ENCODE measurements at places on chromosomes 12 and 14. TPM values are rescaled to one million over a fixed set of nuclear protein-coding genes. Genes with fewer than 3 reads are reported as not detected.

MIP gene
- not detected for total RNA-seq

PROX2 gene
- not detected for total RNA-seq

KRT81 gene
- 3,561 TPM for total RNA-seq

CYP46A1 gene
- total RNA-seq: 0.19 TPM

NEMF gene
- total RNA-seq: 31.0 TPM

MOK gene
- total RNA-seq: 25.5 TPM

AGAP2 gene
- total RNA-seq: 0.34 TPM

PSMC6 gene
- total RNA-seq: 132 TPM

CD163 gene
- total RNA-seq: not detected

ALG10B gene
- 5.8 TPM for total RNA-seq

PZP gene
- total RNA-seq: not detected

SMIM41 gene
- total RNA-seq: not detected
